CD4-positive, CD25-positive, alpha-beta regulatory T cell (primary cell): ENCODE measurements at places on chromosomes 1 and 21. TPM values are rescaled to one million over a fixed set of nuclear protein-coding genes. Genes with fewer than 3 reads are reported as not detected.

DNA sequence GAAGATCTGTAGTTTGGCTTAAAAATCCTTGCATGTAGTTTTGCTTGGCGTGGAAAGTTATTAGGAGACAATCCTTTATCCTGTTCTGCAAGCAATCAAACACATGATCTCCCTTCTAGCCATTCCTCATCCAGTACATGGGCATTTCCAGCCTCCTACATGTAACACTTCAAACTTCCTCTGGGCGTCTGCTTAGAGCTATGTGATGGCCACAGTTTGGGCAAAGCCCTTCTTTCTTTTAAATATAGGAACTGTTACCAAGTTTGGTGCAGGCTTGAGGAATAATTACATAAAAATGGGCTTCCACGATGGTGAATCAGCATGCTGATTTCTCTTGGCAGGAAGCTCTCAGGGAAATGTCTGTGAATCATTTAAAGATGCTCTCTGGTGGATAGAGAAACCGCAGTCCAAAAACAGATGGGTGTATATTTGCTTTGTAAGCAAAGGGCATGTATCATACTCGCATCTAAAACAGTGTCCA, 176.9 kb upstream of the FMN2 start:
- no peaks in the 10 kb centered on the region for H3K4me1 ChIP-seq
- H3K27me3 ChIP-seq: no peaks in the 10 kb centered on the region
- DNase-seq: no peak
- no peak overlapping the region for H3K27ac ChIP-seq
- no peak overlapping the region for H3K4me3 ChIP-seq

DNA sequence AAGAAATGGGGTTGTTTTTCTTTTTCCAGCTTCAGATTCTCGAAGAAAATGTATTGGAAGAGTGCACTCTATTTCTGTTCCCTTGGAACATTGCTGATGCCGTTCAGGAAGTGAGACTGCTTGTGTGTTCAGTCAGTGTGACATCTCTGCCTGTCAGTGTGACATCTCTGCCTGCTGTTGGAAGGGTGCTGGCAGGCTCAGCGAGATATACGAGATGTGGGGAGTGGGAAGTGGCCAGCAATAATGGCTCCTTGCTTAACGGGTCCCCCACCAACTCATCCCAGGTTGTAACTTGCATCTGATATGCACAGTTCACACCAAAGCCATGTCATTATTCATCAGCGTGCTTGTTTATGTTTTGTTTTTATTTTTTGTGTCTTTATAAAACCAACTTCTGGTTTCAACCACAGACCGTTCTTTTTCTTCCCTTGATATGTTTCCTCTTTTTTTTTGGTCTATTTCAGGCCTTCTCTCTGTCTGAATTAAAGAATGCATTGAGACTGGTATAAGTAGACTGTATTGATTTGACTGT, 145.4 kb downstream of the GALNT2 start:
- no peaks in the 10 kb centered on the region for H3K27me3 ChIP-seq
- peaks cover 33% of the 10 kb centered on the region for H3K4me1 ChIP-seq
- DNase-seq: no peak
- peaks cover 3% of the 10 kb centered on the region for H3K36me3 ChIP-seq
- H3K27ac ChIP-seq: no peak overlapping the region

- no peak for DNase-seq
- H3K4me3 ChIP-seq: no peak overlapping the region
- no peaks in the 10 kb centered on the region for H3K4me1 ChIP-seq
These were observed 259.3 kb downstream of the SRGAP2C start for GRCh38 chr1:121444096-121444495.

GRCh38 chr1:204280099-204280961, 66.5 kb upstream of the GOLT1A start:
- no peak for DNase-seq
- H3K4me3 ChIP-seq: no peak overlapping the region
- no peaks in the 10 kb centered on the region for H3K4me1 ChIP-seq
- peaks cover 5% of the 10 kb centered on the region for H3K27me3 ChIP-seq

The ATP1A4 gene
- polyA plus RNA-seq: not detected

The LORICRIN gene
- polyA plus RNA-seq: not detected

The NPHS2 gene
- not detected for polyA plus RNA-seq
